ENCODE measurements at places on chromosomes 12 and 14. TPM values are rescaled to one million over a fixed set of nuclear protein-coding genes. Genes with fewer than 3 reads are reported as not detected.

- DNase-seq: no peak
These were observed 38.6 kb upstream of the APPL2 start for GRCh38 chr12:105274571-105274970.

The YY1 gene
- 60.9 TPM for total RNA-seq

The OR6C70 gene
- not detected for total RNA-seq

DNA sequence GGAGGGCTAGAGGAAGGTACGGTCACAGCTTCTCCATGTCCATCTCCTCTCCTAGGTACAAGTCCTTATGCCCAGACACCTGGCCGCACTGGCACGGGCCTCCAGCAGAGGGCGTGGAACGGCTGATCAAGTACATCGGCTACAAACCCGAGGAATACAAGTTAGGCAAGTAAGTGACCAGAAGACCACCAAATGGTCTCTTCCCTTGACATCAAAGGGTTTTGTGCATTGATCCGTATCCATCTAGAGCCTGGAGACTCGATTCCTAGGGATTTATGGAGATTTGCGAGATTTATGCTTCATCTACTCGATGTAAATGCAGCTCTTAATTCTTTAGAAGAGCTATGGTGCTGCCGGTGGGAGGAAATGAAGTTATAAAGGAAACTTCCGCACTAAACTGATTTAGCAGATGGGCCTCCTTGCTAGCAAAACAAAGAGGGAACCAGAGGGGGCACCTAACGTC lies 44.2 kb downstream of the KCTD10 start:
- DNase-seq: peak; percentile 87

The SRRM4 gene
- not detected for total RNA-seq

The COX8C gene
- not detected for total RNA-seq

GRCh38 chr14:76957224-76957891 lies 71.2 kb downstream of the IRF2BPL start:
- DNase-seq: no peak

Measured in SJCRH30 (cell line).